ENCODE measurements at places on chromosomes 3 and 15.

- DNase-seq, result no peak
These were observed 66.3 kb downstream of the CCR1 start for GRCh38 chr3:46141813-46142212.

DNA sequence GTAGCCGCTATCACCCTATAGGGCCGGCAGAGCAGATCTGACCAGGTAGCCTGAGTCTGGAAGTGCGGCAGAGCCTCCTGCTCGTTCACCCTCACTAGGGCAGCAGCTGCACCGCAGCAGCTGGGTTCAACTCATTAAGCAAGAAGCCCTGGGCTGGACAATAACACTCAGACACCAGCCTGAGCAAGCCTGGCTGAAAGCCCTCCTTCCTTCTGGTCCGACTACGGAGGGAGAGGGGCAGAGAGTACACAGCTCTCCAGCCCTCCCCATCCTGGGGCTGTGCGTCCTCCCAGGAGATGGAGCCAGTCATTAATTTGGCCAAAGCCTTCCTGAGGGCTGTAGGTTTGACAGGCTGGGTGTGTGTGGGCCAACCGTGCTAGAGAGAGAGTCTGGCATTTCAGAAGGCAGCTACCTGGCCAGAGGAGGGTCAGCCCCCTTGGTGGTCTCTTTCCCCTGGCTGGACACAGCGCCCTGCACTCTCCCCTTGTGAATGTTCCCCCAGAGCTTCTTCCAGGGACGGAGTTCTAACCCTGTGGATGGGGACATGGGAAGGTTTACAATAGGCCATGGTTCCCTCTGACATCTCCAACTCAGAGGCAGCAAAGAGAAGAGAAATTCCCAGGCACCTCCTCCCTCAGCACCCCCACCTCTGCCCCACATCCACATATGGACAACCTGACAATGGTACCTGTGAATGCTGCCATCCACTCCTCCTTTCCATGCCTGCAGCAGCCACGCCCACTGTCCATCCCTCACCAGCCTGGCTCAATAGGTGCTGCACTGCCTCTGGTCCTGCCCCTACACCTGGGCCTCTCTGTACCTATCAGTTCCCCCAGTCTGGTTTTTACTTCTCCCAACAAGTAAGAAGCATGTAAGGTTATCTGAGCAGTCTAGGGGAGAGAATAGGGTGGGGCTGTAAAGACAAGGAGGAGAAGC lies 6.5 kb downstream of the CHRNB4 start:
- no peak for DNase-seq

DNA sequence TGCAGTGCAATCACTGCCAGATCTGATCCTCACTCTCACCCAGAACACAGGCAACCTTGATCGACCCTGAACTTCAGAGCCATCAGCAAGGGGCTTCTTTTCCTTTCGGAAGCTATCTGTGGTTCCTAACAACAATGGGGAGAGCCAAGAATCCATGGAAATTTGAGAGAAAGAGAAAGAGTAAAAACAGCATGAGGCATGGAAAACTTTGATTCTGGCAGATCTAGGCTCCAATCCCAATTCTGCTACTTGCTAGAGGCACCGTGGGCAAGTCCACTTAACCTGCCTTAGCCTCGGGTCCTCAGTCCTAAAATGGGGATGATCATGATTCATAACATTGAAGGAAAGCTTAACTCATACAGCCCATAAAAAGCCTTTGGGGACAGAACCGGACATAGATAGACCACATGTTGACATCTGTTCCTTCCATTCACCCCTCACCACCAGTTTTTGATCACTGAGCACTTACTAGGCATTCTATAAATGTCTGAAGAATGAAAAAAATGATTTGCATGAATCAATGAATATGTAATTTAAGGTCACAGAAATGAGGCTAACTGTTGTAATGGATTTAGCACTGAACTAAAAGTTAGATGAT lies 605.7 kb upstream of the CFAP20DC start:
- no peak for DNase-seq

- no peak for DNase-seq
These were observed 459.4 kb downstream of the GBE1 start for GRCh38 chr3:81302045-81302444.

DNA sequence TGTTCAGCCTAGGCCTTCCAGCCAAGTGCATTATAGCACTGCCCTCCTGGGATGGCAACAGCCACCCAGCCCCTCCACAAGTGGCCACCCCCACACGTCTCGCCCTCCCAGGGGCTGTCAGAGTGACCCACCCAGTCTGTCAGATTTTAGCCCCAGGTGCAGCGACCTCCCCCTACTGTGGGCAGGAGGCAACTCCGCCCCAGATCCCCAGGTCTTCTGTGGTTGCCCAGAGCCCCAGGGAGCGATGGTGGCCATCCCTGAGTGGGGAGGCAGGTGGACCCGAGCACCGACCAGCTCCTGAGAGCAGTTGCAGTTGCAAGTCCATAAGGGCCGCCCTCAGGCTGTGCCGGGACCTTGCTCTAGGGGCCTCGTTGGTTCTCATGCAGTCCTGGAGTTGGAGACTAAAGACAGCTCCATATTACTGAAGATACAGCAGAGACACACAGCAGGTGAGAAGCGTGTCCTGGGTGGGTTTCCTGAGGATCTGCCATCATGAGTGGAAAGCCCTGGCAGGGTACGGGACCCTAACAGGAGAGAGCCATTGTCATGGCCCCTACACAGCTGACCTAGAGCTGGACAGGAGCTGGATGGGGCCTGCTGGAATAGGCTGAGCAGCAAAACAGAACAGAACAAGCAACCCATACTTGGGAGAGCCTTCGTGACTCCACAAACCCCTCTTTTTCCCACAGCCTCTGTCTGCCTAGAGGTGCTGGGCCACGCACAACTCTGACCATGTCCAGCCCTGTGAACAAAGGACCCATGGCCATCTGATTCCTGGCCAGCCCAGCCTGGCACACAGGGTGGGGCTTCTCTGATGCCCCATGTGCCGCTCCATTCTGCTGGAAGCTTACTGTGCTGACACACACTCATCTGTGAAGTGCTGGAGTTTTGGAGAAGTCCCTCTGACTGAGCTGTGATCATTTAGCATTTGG lies 110.3 kb upstream of the ALDH1A3 start:
- no peak for DNase-seq
